PC-9 (cell line): ENCODE measurements at places on chromosomes 2 and 18. TPM values are rescaled to one million over a fixed set of nuclear protein-coding genes. Genes with fewer than 3 reads are reported as not detected.
A peak's percentile ranks its signal among the peaks of the same experiment; 100 is the strongest.

The TTLL4 gene
- total RNA-seq: 43.9 and 57.1 TPM in 2 replicates

DNA sequence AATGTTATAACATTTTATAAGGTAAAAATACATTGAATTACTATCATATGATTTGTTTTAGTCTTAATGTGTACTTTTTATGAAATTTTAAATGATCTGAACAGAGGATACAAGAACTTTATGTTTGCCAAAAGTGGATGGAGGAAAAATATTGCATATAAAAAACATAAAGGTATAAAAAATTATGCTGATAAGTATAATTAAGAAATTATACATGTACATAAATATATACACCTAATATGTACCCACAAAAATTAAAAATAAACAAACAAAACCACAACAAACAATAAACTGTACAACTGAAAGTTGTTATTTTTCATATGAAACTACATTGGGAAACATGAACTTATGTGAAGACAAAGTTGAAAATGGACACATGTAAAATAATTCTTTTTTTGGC is 38.2 kb upstream of the CALCRL start:
- no peak for DNase-seq

The UCN gene
- 2.8 and 4.6 TPM in 2 replicates for total RNA-seq

The PRKAG3 gene
- total RNA-seq: not detected in 2 replicates

- DNase-seq: no peak
Observed at GRCh38 chr2:96565111-96565510, 28.6 kb downstream of the ARID5A start.

DNA sequence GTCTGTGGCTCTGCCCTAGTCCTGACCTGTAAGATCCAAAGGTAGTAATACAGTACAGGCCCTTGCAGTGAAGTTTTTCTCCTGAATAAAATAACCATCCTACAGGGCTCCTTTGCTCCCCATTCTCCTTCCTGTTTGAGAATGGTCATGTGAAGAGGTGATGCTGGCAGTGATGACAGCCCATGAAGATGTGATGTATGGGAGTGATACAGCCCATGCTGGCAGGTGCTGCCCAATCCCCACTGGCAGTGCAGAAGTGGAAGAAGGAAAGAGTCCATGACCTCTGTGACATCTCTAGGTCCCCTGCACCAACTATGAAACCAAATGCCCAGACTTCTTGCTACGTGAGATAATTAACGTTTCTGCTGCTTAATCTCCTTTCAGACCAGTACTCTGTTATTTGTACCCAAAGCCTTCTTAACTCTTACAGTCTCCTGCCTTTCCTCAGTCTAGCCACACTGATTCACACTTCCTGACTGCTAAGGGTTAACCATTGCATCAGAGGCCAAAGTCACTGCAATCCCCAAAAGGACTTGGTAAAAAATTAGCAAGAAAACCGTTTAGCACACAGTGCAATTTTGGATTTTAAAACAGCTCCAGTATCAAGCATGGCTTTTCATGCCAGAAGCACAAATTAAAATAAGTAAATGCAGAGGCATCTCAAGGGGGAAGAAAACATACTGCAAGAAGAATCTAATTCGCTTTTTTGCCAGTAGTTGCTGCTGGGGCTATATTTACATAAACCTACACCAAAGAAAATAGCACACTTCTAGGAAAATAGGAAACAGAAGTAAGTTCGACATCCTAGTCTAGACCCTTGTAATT is 98.0 kb downstream of the STK39 start:
- no peak for DNase-seq

The GKN2 gene
- not detected in 2 replicates for total RNA-seq

DNA sequence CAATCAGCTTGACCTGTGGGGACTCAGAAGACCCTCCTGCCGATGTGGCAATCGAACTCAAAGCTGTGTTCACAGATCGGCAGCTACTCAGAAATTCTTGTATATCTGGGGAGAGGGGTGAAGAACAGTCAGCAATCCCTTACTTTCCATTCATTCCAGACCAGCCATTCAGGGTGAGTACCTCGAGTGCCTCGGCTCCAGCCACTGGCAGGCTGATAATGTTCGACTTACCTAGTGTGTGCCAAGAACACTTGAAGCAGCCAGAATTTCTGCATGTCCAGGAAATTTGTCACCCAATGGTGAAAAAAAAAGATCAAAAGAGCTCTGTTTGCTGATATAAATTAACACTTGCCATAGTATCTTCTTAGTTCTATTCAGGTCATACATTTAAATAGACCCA is 2.3 kb downstream of the LGALSL start:
- DNase-seq: no peak

The CD8B2 gene
- not detected in 2 replicates for total RNA-seq

GRCh38 chr2:15982285-15983044 is 42.1 kb downstream of the MYCN start:
- DNase-seq: no peak

The PASK gene
- 70.4 and 77.5 TPM in 2 replicates for total RNA-seq

DNA sequence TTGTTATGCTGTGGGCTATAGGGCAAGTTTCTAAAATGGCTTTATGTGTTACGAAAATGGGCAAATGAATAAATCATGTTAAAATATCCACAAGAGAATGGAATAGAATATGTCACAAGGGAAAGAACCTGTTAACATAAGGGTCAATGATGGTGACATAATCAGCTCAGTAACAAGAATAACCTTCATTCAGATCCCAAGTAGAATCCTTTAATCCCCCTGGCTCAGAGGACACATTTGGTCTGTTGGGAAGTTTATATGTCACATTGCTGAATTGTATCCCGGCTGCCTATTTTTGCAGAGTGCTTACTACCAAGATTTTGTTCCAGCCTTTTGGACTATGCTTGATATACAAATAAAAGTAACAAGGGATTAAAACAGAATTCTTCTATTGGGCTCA is 13.1 kb upstream of the LGALSL start:
- no peak for DNase-seq

The CXCR1 gene
- total RNA-seq: not detected in 2 replicates

DNA sequence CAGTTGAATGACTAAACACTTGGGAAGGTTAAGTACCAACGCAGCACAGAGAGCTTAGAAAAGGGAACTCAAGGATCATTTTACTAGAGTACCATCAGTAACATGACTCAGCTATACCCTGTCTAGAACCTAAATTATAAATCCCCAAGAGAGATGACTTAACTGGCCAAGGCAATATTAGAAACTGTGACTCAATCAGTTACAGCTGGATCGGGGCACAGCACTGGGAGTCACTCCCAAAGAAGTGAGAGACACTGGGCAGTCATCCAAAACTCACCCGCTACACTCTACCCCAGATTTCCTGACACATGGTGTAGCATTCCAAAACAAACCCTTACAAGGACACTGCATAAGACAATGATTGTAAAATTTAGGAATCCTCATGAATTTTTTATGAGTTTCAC is 17.7 kb downstream of the IWS1 start:
- DNase-seq: peak; percentile 98

The CFAP221 gene
- not detected in 2 replicates for total RNA-seq

The SERPINB13 gene
- not detected in 2 replicates for total RNA-seq

The VSNL1 gene
- not detected in 2 replicates for total RNA-seq

DNA sequence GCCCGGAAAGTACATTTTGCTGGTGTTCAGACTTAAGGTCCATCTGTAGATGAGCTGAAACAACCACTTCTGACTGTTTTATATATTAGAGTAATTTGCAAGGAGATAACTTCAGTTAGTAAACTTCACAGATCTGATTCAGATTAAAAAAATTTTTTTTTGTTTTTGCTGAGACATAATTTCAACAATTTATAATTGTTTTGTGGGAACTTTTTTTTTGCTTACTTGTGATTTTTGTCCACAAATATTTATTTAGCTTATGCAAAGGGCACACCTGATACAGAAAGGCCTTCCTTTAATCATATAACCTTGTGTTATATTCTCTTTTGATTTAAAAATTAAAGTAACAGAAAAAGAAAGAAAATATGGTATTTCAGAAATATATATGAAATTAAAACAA is 9.6 kb upstream of the SCN9A start:
- DNase-seq: no peak

DNA sequence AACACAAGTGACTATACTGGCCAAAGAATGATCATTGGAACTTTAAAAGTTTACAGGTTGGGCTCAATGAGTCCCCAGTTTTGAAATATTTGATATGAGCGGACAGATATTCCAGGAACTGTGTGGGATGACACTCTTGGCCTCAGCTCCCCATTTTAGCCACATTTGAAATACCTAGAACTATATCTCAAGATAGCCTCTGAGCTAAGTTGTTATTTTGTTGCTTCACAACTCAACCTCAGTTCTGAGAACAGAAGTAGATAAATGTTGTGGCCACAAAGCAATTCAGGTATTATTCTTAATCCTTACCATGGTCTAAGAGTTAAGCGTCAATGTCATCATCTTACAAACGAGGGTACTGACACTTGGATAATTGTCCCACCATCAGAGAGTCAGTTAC is 172.2 kb upstream of the SETBP1 start:
- DNase-seq: no peak

DNA sequence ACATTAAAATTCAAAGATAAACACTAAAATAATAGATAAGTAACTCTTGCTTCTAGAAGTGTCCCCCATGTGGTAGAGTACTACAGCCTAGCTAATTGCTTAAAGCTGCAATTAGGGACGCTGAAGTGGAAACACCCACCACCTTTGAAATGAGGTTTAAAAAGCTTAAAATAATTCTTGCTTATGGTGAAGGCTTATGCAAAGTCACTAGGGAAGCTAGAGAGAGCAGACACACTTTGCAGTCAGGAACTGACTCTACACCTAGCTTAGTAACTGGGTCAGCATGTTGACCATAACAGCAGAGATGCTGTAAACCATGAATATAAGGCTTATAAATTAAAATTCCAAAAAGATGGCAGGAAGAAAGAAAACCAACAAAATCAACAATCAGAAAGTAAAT is 65.4 kb upstream of the DSG1 start:
- DNase-seq: no peak

DNA sequence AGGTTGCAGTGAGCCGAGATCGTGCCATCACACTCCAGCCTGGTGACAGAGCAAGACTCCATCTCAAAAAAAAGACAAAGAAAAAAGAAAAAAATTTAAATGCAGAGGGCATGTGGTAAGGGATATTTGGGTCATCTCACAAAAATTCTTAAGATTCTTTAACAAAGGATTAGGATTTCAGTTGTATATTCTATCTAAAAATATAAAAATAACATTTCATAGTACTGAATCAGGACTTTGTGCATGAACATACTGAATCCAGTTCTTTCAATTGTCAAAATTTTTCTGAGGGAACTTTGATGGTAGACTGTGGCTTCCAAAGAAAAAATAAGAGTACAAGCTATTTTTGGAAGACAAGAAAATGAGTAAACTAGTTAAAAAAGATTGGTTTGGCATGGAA is 6.5 kb upstream of the PPP3R1 start:
- no peak for DNase-seq

The COL6A3 gene
- total RNA-seq: 0.57 and 0.75 TPM in 2 replicates

The RESP18 gene
- not detected in 2 replicates for total RNA-seq

GRCh38 chr2:240512109-240512485 is 45.7 kb downstream of the ANKMY1 start:
- DNase-seq: no peak

GRCh38 chr2:29165362-29166241 is 50.4 kb downstream of the CLIP4 start:
- no peak for DNase-seq

DNA sequence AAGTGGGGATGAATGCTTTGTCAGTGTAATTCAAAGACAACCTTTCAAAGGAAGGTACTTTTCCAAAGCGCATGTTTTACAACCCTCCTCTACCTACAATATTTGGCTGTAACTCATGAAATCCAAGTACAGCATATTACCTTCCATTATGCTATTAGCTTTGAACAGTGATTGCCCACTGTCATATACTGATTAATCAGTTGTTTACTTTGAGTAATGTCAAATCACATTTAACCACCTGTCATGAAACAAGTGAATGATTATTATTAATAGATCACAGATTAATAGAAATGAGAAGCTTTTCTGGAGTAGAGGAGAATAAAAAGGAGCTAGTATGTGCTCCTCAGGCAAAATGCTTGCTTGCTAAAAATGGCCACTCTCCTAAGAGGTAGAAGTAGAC is 150.5 kb upstream of the SMAD7 start:
- DNase-seq: no peak

DNA sequence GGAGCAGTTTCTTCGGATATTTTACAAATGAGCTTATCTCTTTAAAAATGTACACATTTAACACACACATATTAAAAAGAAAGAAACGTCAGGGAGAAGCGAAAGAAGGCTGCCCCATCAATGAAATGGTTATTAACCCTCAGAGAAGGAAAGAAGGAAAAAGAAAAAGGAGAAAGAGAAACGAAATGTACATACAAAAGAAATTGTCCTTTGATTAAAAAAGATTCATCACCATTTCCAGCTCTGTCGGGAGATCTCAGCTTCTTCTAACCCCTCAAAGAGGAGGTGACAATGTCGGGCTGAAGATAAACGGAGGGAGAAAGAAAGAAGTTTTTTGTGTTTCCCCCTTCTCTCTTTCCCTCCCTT is 1.5 kb downstream of the IKZF2 start:
- no peak for DNase-seq

DNA sequence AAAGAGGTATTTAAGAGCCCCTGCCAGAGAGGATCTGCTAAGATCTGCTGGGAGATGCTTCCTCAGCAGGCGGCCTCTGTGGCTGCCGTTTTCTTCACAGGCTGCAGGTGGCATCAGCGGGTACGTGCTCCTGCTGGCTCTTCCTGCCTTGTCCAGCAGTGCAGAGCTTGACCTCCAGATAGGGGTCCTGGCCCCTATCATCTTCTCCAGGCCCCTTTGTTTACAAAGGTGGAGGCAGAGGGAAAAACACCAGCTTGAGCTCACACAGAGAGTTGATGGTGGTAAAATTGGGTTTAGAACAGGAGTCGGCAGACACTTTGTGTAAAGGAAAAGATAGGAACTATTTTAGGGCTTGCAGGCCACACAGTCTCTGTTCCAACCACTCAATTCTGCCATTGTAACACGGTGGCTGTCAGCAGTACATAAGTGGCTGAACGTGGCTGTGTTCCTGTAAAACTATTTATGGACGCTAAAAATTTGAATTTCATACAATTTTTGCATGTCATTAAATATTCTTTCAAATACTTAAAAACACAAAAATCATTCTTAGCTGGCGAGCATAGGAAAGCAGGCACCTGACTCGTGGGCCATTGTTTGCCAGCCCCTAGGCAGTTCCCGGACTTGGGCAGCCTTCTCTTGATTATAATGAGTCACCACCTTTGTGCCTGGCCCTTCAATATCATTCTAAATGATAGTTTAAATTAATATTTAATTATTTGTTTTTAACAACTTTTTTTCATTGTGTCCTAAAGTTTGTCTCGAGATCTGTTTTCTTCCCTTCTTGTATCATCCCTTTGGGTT is 98.2 kb upstream of the B3GNT7 start:
- peak; percentile 45 for DNase-seq

The C2orf81 gene
- total RNA-seq: 9.8 and 12.0 TPM in 2 replicates
